ENCODE measurements at places on chromosomes 12 and 14. TPM values are rescaled to one million over a fixed set of nuclear protein-coding genes. Genes with fewer than 3 reads are reported as not detected.

KRT5 gene
- 7.6 TPM for total RNA-seq

GRCh38 chr14:104200106-104200505 is 61.7 kb downstream of the KIF26A start:
- H3K4me1 ChIP-seq, result no peaks in the 10 kb centered on the region
- no peak overlapping the region for H3K27ac ChIP-seq
- H3K4me3 ChIP-seq, result no peak overlapping the region
- H3K36me3 ChIP-seq, result no peaks in the 10 kb centered on the region
- no peaks in the 10 kb centered on the region for H3K27me3 ChIP-seq
- DNase-seq, result no peak

- no peaks in the 10 kb centered on the region for H3K4me1 ChIP-seq
- H3K27me3 ChIP-seq, result no peaks in the 10 kb centered on the region
- DNase-seq, result no peak
- peaks cover 32% of the 10 kb centered on the region for H3K36me3 ChIP-seq
Measured at GRCh38 chr14:64421166-64421565, 33.0 kb downstream of the MTHFD1 start.

KRT3 gene
- not detected for total RNA-seq

DNA sequence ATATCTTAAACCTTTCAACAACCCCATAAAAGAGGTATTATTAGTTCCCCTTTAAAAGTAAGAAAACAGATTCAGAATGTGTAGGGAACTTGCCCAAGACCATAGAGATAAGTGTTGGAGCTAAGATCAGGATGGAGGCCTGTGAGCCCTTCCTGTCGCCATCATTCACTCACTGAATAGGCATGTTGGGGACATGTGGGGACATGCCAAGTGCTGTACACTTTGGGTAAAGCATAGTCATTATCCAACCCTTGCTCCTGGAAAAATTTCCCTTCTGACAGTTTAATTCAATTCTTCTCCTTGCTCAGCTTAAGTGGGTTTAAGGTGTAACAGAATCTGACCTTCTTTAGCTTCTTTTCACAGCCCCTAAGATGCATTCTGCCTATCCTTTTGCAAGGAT is 28.0 kb upstream of the C12orf42 start:
- no peak for DNase-seq
- H3K27me3 ChIP-seq, result no peaks in the 10 kb centered on the region
- no peak overlapping the region for H3K27ac ChIP-seq
- no peaks in the 10 kb centered on the region for H3K36me3 ChIP-seq

DNA sequence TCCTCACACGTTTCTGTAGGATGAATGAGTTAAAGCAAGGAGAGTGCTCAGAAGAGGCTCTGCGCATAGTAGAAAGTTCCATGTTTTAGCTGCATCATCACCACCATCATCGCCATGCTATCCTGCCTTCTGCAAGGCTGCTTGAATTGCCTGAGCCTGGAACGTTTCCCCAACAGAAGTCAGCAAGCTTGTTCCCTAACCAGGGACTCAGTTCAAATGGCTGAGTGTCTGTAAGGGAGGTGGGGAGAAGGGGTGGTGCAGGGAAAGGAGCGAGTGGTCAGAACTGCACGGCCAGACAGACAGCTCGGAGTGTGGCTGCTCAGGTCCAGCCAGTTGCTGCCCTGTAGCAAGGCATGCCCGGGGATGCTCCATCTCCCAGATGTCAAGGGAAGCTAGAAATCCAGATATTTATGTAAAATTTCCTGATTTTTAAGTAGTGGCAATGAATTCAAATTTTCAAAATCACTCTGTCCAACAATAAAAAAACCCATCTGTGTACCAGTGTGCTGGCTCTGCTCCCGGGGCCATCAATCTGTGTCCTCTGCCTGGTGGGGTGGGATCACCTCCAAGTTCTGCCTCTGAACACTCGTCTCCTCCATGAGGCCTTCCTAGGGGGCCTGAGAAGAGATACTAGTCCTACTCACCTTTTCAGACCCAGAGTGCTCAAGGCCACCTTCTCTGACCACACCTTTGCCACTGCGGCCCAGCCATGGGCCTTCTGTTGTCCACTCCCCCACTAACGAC is 162.7 kb downstream of the FOXN3 start:
- no peak overlapping the region for H3K4me3 ChIP-seq
- H3K27me3 ChIP-seq, result no peaks in the 10 kb centered on the region
- no peaks in the 10 kb centered on the region for H3K36me3 ChIP-seq
- H3K4me1 ChIP-seq, result peaks cover 5% of the 10 kb centered on the region

- H3K27me3 ChIP-seq, result no peaks in the 10 kb centered on the region
- no peak for DNase-seq
- no peaks in the 10 kb centered on the region for H3K4me1 ChIP-seq
- H3K4me3 ChIP-seq, result no peak overlapping the region
Measured at GRCh38 chr14:42095155-42095554, 488.5 kb downstream of the LRFN5 start.

Measured in thoracic aorta (tissue), 2 donors.